Dorsolateral prefrontal cortex (tissue), 122 donors: ENCODE measurements at places on chromosomes 16 and 17. TPM values are rescaled to one million over a fixed set of nuclear protein-coding genes. Genes with fewer than 3 reads are reported as not detected.

Gene TCF25
- 274 TPM for total RNA-seq

Gene TSPOAP1
- total RNA-seq, result 119 TPM

Gene CLEC10A
- not detected for total RNA-seq

Gene TSNAXIP1
- 10.3 TPM for total RNA-seq

Gene ECI1
- 31.0 TPM for total RNA-seq

Gene TP53TG3E
- not detected for total RNA-seq

Gene KRT33B
- total RNA-seq, result not detected

Gene SNTB2
- 33.0 TPM for total RNA-seq

Gene FOXC2
- 1.6 TPM for total RNA-seq

Gene TEKT3
- 2.1 TPM for total RNA-seq

Gene TBC1D3E
- not detected for total RNA-seq

Gene CYGB
- 17.9 TPM for total RNA-seq

Gene CCL8
- 2.0 TPM for total RNA-seq

Gene C16orf74
- total RNA-seq, result 4.7 TPM

Gene NT5C
- 18.8 TPM for total RNA-seq

Gene KRT40
- total RNA-seq, result not detected

Gene EPX
- total RNA-seq, result not detected

Gene MYOCD
- total RNA-seq, result 1.4 TPM
